ENCODE measurements at places on chromosomes 12 and 14.
A peak's percentile ranks its signal among the peaks of the same experiment; 100 is the strongest.

GRCh38 chr12:4569261-4569660 is 7.3 kb downstream of the DYRK4 start:
- no peak for DNase-seq

DNA sequence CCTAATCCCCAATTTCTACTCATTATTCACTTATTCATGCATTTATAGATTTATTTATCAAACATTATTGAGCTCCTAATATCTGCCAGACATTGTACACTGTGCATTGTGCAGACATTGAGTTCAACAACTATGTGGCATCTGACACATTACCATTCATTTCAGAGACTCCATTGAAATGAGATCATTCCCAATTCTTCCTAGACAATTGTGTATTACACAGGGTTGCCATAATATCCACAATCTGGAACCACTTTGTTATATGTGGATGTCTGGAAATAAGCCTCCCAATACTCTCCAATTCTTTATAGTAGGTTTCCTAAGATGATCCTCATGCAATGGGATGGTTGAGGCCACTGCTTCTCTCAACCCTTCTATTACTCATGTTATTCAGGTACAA is 165.0 kb downstream of the OTOGL start:
- no peak for DNase-seq

DNA sequence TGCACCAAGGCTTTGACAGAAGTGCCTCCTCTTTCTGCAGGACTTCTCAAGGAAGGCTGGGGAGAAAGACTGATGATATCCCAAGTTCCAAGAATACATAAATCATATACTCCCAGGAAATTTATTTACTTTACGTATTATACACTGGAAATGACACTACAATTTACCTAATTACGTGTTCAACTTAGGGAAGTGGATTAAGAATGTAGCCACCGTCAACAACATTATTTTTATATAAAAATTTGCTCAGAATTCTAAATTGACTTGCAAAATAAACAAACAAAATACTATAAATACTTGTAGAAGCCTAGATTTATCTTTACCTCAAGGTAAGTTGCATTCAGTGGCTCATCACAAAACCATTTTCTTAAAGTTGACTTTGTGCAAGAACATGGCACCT is 18.9 kb downstream of the TSPAN19 start:
- DNase-seq = no peak

DNA sequence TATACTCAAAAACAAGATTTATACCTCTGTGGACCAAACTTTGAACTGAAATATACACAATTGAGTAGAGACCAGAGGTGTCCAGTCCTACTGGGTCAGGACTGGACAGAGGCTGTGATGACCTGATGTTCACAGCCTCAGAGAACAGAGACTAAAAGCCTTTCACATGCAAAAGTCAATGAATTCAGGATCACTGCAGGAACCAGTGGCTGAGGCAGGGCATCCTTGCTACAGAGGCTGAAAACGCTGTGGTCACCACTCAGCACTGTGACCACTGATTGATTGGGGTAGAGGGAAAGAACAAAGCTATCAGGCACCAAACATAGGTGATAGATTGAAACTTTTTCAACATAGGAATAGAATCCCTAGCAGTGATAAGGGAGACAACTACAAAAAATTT is 25.1 kb downstream of the GRIP1 start:
- no peak for DNase-seq

GRCh38 chr14:24080888-24081738 is 9.8 kb downstream of the CPNE6 start:
- DNase-seq = peak; percentile 39

GRCh38 chr12:124236625-124237031 is 58.3 kb upstream of the RFLNA start:
- no peak for DNase-seq

GRCh38 chr14:60945984-60946383 is 34.9 kb downstream of the TRMT5 start:
- DNase-seq = no peak

- DNase-seq = no peak
These were observed 152.3 kb downstream of the ZNF664 start for GRCh38 chr12:124125203-124125871.

DNA sequence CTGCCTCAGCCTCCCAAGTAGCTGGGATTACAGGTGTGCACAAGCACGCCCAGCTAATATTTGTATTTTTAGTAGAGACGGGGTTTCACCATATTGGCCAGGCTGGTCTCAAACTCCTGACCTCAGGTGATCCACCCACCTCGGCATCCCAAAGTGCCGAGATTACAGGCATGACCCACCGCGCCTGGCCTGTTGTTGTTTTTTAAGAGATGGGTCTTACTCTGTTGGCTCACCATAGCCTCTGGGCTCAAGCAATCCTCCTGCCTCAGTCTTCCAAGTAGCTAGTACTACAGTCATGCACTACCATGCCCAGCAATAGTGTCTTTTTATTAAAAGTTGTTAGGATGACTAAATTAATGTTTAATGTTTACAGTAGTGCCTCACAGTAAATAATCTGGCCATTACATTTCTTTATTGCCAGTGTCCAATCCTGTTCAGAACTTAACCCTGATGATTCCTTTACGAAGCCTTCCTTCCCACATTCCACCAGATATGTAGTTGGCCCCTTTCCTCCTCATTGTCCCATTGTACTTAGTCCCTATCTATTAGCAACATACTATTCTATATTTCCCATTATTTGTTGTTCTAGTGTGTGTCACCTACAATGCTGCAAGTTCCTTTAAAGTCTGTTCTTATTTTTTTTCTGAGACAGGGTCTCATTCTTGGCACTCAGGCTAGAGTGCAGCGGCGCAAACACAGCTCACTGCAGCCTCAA is 8.8 kb upstream of the SMARCC2 start:
- DNase-seq = no peak

DNA sequence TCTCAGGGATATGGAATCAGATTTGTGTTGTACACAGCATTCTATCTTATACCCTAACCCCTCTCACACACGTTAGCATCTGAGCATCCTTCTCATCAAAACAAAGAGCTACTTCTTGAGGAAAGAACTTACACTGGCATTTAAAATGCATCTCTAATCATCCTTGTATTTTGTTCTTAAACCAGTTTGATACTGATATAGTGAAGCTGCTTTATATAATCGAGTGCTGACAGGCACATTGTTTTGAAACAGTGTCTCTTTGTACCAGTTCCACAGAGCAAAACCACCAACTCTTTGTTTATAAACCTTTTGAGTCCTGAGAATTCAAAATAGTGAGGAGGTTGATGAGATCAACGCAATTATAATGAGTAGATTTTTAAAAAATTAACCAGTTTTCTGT is 8.8 kb downstream of the GPR33 start:
- no peak for DNase-seq

DNA sequence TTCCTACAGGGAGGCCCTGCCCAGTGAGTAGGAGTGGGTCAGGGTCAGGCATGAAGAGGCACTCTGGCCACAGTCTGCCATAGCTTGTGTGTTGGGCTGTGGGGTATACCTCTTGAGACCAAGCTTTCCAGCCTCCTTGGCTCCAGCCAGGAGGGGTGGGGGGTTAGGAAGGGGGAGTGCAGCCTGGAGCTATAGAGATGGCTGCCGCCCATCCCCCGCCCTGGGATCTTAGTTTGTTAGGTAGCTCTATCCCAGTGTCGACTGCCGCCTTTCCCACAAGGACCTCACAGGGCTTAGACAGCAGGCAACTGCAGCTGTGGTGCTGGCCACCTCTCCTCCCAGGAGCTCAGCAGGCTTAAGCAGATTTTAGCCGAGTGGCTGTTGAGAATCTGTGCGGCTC is 216.4 kb downstream of the PLCZ1 start:
- DNase-seq = no peak

GRCh38 chr12:110901401-110901800 is 19.0 kb downstream of the MYL2 start:
- no peak for DNase-seq

GRCh38 chr14:23450379-23450778 is 14.9 kb upstream of the MYH7 start:
- DNase-seq = no peak

GRCh38 chr14:65849558-65849957 is 437.0 kb downstream of the FUT8 start:
- DNase-seq = no peak
